Naive thymus-derived CD8-positive, alpha-beta T cell (primary cell): ENCODE measurements at places on chromosomes 1 and 21.

GRCh38 chr1:33698361-33699035 lies 165.4 kb upstream of the HMGB4 start:
- peaks cover 41% of the 10 kb centered on the region for H3K27me3 ChIP-seq
- H3K27ac ChIP-seq: no peak overlapping the region
- no peaks in the 10 kb centered on the region for H3K4me1 ChIP-seq
- DNase-seq: no peak

DNA sequence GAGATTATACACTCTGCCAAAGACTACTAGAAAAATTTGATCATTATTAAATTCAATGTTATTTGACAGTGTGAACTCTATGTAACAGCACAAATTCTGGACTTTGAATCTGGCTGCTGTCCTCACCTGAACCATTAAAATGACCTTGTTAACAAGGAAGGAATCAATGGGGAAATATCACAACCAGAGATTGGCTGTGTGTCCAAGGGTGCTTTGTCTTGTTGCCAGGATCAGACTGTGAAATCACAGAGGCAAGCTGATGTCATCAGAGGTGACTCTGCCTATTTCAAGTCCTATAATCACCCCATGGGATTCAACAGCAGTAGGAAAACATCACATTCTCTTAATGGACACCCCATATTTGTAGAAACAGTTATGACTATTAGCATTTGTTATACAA lies 46.8 kb downstream of the ADAMTS5 start:
- DNase-seq: no peak
- H3K27me3 ChIP-seq: peaks cover 8% of the 10 kb centered on the region
- H3K36me3 ChIP-seq: no peaks in the 10 kb centered on the region
- no peak overlapping the region for H3K27ac ChIP-seq
- H3K4me1 ChIP-seq: no peaks in the 10 kb centered on the region

- peaks cover 4% of the 10 kb centered on the region for H3K27me3 ChIP-seq
- no peaks in the 10 kb centered on the region for H3K4me1 ChIP-seq
- H3K4me3 ChIP-seq: no peak overlapping the region
- no peak overlapping the region for H3K27ac ChIP-seq
- no peak for DNase-seq
Observed at GRCh38 chr1:221442056-221442455, 299.8 kb downstream of the DUSP10 start.

DNA sequence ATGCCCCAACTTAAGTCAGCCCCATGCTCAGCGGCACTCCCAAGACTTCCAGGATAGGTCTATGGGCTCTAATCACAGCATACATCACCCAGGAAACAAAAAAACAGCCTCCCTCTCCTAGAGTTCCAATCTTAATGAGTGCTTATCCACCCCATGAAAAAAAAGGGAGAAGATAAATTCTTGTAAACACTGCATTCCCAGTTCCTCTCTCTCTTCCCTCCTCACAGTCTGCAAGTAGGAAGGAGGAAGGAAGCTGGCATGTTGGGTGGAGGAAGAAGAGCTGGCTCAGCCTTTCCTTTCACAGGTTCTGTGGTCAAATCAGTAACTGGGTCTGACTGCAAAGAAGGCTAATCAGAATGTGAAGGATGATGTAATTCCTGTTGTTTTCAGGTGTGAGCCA lies 69.9 kb upstream of the ZC3H11B start:
- H3K4me1 ChIP-seq: no peaks in the 10 kb centered on the region
- H3K36me3 ChIP-seq: no peaks in the 10 kb centered on the region
- no peak overlapping the region for H3K27ac ChIP-seq
- no peak overlapping the region for H3K4me3 ChIP-seq
- no peak for DNase-seq
- no peaks in the 10 kb centered on the region for H3K27me3 ChIP-seq

DNA sequence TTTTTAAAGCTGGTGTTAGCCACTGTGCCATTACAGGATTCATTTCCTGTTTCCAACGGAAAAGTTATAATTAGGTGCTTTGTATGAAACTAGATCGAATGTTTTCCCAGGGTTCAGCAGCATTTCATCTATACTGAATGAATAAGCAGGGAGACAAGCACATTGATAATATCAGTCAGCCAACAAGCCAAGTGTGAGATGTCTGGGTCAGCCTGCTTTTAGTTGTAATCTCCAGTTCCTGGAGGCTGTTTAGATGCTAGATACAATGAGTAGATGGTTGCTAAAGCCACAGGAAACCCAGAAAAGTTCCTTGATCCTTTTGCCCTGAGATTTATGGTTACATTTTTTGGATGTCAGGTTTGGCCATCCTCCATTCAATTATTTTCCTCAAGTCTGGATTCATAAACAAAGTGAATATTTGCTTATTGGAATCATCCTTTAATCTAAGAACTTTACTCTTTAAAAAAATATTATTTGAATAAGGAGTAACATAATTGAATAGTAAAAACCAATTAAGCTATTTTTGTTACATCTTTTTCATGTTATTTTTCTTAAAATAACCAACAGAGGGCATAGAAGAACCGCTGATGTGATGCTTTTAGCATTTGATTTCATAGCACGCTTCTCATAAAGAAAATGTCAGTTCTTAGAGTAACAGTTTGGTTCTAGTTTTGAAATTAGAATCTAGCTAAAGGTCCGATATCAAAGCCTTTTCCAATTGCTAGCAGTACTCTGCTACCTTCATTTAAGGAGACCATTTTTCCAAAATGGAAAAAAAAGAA lies 76.6 kb downstream of the HSPA13 start:
- H3K4me3 ChIP-seq: no peak overlapping the region
- H3K36me3 ChIP-seq: no peaks in the 10 kb centered on the region
- H3K4me1 ChIP-seq: no peaks in the 10 kb centered on the region

GRCh38 chr1:224704107-224704735 lies 88.1 kb downstream of the CNIH3 start:
- H3K27ac ChIP-seq: no peak overlapping the region
- H3K36me3 ChIP-seq: no peaks in the 10 kb centered on the region
- peaks cover 2% of the 10 kb centered on the region for H3K27me3 ChIP-seq

GRCh38 chr21:32393677-32394001 lies 827 bp upstream of the URB1 start:
- no peaks in the 10 kb centered on the region for H3K27me3 ChIP-seq
- peaks cover 22% of the 10 kb centered on the region for H3K4me1 ChIP-seq
- DNase-seq: no peak
- no peaks in the 10 kb centered on the region for H3K36me3 ChIP-seq
- peak overlapping the region; percentile 90 for H3K4me3 ChIP-seq
- H3K27ac ChIP-seq: peak overlapping the region; percentile 82

DNA sequence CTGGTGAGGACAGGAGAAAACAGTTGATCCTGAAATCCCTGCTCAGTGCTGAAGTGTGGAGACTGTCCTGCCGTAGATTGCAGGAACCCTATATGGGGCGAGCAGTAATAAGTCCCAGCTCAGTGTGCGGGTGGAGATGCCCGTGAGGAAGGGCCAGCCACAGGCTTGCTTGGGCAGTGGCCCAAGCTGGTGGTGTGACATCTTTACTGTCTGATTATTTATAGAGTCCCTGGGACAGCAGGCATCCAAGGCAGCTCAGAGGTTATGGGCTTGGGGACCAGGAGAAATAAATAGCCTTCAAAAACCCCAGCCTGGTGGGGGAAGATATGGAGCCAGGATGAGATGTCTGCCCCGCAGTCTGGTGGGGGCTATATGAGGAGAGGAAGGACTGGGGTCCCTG lies 170.7 kb upstream of the POU3F1 start:
- H3K27ac ChIP-seq: no peak overlapping the region
- H3K4me3 ChIP-seq: no peak overlapping the region
- H3K4me1 ChIP-seq: peaks cover 6% of the 10 kb centered on the region
- peaks cover 52% of the 10 kb centered on the region for H3K27me3 ChIP-seq
- DNase-seq: no peak
- no peaks in the 10 kb centered on the region for H3K36me3 ChIP-seq

DNA sequence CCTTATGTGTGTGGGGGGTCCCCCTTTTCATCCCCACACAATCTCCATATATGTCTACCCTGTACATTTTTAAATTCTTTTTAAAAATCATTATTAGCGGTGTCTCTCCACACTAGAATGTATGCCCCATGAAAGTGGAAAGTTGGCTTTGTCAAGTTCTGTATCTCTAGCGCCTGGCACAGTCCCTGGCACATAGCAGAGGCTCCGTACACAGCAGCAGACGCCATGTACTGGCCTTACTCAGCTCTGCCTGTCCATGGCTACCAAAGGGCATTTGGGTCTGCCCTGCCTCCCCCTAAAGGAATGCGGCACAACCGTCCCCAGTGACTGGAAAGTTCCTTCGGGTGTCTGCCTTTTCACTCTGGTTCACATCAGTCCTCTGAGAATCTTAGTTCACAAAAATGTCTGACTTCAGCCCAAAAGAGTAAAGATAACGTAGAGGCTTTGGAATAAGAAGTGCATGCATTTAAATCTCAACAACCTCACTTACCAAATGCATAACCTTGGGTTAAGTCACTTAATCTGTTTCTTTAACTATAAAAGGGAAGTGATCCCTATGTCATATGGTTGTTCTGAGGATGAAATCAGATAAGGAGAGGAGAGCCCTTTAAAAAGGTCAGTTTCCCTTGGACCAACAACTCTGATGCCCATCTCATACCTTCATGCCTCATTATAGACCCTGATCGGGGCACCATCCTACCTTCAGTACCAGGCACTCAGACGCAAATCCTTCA lies 61.1 kb downstream of the CD46 start:
- peaks cover 95% of the 10 kb centered on the region for H3K4me1 ChIP-seq
- H3K27ac ChIP-seq: peak overlapping the region; percentile 83
- no peak overlapping the region for H3K4me3 ChIP-seq
- no peak for DNase-seq
- H3K36me3 ChIP-seq: no peaks in the 10 kb centered on the region
- no peaks in the 10 kb centered on the region for H3K27me3 ChIP-seq

- H3K36me3 ChIP-seq: no peaks in the 10 kb centered on the region
- no peak overlapping the region for H3K27ac ChIP-seq
- H3K4me1 ChIP-seq: peaks cover 14% of the 10 kb centered on the region
- DNase-seq: no peak
- H3K4me3 ChIP-seq: no peak overlapping the region
Observed at GRCh38 chr1:5485968-5486696, 506.1 kb downstream of the NPHP4 start.

DNA sequence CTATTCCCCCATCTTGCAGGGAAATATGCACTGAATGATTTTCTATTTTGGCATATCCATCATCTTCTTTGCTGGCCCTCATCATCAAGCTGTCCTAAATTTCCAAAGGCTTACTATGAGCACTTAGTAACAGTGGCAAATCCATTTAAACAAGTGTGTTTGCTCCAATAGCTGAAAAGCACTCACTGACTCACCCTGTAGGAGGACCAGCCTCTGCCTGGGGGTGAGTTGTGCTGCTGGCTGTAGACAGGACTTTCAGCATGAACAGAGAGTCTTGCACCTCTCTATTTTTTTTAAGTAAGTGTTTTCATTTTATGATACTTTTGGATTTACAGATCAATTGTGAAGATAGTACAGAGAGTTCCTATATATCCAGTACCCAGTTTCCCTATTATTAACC lies 97.3 kb downstream of the SLC35F3 start:
- H3K4me3 ChIP-seq: no peak overlapping the region
- H3K27ac ChIP-seq: no peak overlapping the region
- no peak for DNase-seq
- peaks cover 24% of the 10 kb centered on the region for H3K27me3 ChIP-seq
- no peaks in the 10 kb centered on the region for H3K36me3 ChIP-seq
